ENCODE measurements at places on chromosomes 3 and 15.
A peak's percentile ranks its signal among the peaks of the same experiment; 100 is the strongest.

DNA sequence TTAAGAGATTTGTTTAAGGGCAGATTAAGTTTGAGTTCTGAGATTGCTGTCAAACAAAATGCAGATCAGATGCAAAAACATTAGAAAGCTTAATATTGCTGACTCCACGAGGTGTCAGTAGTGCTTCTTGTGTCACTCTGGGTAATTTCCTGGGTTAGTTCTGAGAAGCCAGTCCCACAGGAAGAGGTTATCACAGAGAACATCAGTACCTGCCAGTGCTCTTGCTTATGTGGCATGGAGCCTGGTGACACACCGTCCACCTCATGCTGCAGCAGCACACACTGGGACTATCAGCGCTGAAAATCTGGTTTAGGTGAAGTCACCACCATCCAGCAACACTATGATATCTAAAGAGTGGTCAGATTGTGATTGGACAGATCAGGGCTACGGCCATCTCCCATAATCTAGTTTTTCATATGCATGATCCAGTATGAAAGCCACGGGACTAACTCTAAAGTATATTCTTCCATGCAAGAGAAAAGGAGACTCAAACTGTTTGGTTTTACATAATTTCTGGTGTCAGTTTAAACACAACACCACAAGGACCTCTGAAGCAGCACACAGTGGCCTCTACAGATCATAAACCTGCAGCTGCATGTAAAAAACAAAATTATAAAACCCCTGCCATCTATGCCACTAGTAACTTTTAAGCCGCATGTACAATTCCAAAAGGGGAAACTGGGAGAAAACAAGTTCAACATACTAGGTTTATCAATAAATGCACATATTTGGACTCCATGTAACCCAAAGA is 36.1 kb upstream of the MYO5C start:
- peak; percentile 50 for DNase-seq

- no peak for DNase-seq
Observed at GRCh38 chr3:147269907-147270306, 136.4 kb downstream of the ZIC4 start.

DNA sequence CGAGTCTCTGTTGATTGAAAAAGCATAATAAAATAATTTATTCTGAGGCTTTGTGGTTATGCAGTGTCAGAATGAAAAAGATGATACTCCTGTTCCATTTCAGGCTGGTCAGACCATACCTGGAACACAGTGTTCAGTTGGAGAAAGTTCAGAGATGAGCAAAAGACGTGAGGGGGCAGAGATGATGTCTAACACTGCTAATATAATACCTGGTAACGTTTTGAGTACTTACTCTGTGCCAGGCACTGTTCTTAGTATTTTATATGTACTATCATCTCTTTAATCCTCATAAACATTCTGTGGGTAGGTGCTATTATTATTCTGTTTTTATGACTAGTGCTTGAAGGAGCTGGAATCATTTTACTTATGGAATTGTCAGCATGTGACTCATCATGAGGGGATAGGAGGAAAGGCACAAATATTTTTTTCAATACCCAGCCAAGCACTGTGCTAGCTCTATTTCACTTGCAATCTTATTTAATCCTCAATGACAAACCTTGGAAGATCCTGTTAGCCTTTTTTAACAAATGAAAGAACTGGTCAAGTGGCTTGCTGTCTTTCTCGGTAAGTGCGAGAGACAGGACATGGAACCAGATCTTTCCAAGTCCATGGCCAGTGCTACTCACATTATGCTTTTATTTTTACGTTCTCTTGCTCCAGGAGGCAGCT is 31.8 kb downstream of the IQGAP1 start:
- DNase-seq, result no peak

DNA sequence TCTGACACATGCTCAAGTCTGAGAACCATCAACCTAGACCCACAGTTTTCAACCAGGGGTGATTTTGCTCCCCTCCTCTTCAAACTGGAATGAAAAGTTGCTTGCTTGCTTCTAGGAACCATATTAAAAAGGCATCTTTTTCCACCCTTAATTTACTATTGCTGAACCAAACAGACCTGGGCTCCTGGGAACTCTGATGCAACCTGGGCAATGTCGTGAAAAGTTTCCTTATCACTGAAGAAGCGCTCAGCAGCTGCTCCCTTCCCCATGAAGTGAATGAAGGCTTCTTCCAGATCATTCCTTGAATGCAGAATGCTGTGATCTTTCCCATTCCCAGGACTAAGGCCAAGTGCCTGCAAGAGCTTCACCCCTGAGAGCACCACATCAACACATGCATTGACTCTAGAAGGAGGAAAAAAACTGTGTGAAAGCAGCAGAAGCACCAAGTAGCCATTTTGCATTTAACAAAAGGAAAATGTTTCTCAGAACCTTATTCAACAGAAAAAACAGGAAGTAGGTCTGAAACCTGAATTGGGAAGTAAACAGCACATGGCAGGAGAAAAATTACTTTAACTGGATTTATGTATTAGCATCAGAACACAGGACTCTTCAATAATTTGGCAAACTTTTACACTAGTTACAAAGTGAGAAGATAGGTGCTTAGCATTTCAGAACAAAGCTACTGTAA is 8.7 kb downstream of the ADPGK start:
- DNase-seq, result no peak

GRCh38 chr15:39976291-39977274 is 42.7 kb downstream of the EIF2AK4 start:
- DNase-seq, result no peak

DNA sequence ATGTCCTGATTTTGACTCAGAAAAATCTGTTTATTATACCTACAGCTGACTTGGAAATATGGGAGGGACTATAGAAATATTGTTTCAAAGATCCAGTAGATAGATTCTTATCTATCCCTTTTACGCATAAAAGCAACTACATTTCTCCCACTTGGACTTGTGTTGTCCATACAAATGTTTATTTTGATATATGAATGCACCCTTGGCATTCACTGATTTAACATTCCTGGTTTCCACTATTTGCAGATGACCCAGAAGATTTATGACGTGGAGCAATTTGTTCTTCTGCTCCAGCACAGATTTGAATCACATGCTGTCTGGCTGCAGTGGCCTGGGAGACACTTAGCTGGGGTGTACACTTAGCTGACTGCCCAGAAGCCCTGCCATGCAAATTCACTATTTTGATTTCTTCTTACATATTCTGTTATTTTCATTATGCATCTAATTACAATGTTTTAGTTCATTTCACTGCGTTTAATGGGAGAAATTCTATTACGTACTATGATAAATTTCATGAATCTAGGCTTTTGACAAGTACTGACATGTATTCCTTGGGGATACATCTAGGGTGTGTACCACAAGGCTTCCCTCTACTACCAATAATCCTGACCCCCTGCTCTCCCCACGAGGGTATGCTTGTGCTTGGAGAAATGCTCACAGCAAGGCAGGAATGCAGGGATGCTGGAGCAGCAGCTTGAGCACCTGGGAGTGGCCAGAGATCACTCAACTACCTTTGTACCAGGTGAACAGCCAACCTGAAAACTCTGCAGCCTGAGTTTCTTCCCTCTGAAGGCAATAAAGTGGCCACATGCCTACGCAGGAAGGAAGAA is 223.6 kb upstream of the TBL1XR1 start:
- no peak for DNase-seq

DNA sequence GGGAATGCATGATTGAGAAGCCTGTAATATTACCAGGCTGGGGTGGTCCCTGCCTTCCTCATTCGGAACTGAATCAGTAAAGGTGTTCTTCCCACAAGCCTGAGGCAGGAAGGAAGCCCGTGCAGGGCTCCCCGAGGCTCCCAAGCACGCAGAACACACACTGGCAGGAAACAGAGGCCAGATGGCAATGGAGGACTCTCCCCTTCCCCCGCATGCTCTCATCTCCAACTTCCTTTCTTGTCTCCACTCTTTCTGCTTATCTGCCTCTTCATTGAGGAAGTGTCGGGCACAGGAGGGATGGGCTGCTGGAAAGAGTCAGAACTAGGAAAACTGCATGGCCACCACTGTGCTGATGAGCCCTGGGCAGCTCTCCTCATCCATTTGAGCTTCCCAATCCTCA is 123.5 kb downstream of the NUP210 start:
- DNase-seq, result no peak

GRCh38 chr15:78012643-78013077 is 64.9 kb downstream of the TBC1D2B start:
- no peak for DNase-seq

- DNase-seq, result no peak
Observed at GRCh38 chr3:21269882-21270281, 481.1 kb downstream of the ZNF385D start.

DNA sequence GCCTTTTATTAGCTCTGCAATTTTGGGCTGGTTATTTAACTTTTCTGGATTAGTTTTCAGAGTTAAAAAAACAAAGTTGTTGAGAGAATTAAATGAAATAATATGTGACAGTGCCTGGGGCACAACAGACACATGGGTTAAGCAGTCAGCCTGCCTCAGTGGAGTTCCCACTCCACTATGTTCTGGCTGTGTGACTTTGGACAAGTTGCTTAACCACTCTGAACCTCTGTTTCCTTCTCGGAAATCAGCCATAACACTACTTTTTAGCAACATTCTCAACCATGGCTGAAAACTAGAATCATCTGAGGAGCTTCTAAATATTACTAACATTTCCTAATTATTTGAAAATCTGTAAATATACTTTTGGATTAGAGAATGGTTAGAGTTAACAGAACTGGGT is 56.5 kb upstream of the SLC6A11 start:
- DNase-seq, result no peak

- DNase-seq, result peak; percentile 34
Observed at GRCh38 chr3:186095561-186096081, 13.3 kb downstream of the ETV5 start.

DNA sequence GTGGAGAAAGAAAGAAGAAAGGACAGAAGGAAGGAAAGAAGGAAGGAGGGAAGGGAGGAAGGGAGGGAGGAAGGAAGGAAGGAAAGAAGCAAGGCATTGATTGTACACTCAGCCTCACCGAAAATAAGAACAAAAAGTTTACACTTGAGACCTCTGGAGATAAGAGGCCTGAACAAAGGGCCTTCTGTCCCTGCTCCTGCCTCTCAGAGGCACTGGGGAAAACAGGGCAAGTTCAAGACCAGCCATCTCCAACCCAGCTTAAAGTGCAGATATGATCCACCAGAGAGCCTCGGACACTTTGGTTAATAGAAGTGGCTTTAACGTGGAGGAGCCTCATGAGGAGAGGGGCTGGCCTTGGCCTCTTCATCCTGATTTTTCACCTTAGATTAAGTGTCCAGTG is 582.9 kb upstream of the PPP2R3A start:
- DNase-seq, result no peak

DNA sequence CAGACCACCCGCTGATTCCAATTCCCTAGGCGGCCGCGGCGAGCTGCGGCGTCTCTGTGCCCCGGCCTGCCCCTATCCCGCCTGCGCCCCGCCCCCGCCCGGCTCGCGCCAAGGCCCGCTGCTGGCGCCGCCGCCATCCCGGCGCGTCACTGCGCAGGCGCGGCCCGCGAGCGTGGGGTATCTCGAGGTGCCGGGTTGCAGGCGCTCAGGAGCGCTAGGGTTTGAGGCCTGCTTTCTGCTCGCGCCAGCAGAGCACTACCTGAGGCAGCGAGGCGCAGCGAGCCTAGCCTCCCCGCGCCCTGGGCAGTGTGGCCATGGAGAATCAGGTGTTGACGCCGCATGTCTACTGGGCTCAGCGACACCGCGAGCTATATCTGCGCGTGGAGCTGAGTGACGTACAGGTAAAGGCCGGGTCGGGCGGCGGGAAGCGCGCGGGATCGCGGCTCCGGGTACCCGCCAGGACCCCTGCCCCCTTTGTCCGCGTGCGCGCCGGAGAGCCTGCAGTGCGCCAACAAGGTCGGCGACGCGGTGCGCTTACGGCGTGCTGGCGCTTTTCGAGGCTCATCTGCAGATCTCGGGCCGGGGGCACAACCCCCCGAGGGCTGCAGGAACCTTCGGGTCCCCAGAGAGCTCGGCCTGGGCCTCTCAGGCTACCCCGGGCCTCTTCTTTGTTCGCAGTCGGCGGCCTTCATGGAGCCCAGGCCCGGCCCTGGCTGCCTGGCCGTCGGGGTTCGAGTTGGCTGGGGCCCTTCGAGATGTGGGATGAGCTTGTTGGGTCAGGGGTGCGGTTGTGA is at the start of gene HACD3:
Gene HACD3 (plus strand): TSS at position 146 of the 794 bp plus-strand sequence. CDS start 169 bp downstream, at position 315.
- peak; percentile 89 for DNase-seq

DNA sequence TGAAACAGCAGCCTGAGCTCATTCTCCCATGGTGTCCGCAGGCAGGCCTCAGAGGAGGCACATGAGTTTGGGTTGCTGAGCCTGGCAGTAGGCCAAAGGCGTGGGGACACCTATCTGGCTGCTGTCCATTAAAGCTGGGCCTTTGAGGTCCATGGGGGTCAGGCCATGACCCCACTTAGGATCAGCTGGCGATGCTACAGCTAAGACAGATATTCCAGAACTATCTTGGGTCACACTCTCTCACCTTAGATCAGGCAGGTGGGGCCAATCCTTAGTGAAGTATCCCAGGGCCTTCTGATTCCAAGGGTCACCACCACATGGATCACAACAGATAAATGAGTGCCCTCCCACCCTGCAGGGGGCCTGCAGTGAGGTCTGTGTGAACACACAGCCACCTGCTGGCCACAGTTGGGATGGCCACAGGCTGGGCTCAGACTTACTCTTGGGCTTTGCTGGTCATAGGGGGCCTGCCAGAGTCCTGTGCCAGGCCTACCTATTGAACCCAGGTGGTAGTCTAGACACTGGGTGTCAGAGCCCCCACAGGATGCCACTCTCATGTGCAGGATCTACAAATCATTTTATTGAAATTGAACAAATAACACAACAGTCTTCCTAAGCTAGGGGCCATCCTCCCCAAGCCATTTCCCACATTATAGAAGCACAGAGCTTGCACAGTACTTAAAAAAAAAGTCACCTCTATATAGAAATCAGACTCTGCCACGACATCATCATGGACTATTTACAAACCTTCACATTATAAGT is 2.0 kb upstream of the HYAL2 start:
- peak; percentile 66 for DNase-seq

GRCh38 chr15:43286074-43286473 is 19.3 kb upstream of the TGM5 start:
- no peak for DNase-seq

DNA sequence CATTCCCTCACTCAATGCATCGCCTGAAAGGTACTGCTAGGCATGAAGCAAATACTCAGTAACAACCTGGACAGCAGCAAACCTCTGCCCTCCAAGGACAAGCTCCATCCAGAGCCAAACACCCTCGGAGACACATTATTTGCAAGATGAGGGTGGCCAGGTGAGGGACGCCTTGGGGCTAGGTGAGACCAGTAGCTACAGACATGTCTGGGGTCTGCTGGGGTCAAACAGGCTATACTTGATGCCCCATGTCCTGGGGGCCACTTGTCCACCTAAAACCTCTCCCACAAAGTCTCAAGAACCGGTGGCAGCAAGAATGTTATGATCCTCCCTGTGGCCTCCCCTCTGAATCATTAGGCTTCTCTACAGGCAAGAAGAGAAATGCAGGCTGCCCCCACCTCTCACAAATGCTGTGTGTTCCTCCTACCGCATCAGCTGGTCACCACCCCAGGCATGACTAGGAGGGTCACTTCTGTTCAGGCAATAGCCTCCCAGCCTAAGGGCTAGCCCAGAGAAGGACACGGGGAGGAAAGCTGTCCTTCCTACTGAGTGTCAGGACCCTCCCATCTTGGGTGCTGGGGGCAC is 54.3 kb downstream of the TBC1D2B start:
- no peak for DNase-seq

- no peak for DNase-seq
Observed at GRCh38 chr15:65777843-65778242, 14.2 kb downstream of the DENND4A start.

Measured in CD4-positive, alpha-beta T cell treated with Interleukin-1 beta for 1 hour (primary cell).